ENCODE measurements at places on chromosomes 2 and 18.

- DNase-seq: no peak
These were observed 43.5 kb upstream of the ACVR1C start for GRCh38 chr2:157672129-157672528.

- DNase-seq: no peak
These were observed 259.3 kb upstream of the SP5 start for GRCh38 chr2:170455617-170456426.

DNA sequence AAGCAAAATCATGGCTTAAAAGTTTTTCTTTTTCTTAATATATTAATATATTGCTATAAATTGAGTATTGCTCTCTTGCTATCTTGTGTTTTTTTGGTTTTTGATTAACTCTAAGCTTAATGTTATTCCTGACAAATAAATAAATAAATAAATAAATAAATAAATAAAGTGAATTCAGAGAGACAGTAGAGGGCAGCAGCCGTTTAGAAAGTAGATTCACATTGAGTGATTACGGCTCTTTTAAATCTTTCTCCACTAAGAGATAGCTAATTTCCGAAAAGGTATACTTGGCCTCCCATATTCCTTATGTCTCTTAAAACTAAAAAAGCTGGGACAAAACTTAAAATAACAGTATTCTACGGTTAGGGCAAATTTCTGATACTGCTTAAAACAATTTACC is 34.3 kb downstream of the MSH2 start:
- no peak for DNase-seq

GRCh38 chr2:181915102-181915501 is 23.6 kb downstream of the ITPRID2 start:
- no peak for DNase-seq

DNA sequence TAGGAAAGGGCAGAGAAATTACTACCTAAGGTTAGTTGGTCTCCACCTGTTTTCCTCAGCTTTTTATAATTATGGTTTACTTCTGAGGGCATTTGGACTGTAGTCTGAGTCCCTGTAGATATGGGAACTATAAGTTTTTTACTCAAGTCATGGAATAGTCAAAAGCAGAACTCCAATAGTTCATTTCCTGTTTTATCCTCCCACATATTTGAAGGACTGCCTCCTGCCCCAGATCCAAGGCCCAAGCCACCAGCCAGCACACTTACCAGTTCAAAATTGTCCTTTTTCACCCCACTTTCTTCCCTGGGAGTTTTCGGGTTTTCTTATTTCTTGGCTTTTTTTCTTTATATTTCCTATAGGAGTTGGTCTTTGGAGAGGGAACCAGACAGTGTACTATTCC is 164.1 kb downstream of the MBD5 start:
- DNase-seq: no peak

GRCh38 chr18:46449033-46449432 is 208.0 kb downstream of the LOXHD1 start:
- no peak for DNase-seq

DNA sequence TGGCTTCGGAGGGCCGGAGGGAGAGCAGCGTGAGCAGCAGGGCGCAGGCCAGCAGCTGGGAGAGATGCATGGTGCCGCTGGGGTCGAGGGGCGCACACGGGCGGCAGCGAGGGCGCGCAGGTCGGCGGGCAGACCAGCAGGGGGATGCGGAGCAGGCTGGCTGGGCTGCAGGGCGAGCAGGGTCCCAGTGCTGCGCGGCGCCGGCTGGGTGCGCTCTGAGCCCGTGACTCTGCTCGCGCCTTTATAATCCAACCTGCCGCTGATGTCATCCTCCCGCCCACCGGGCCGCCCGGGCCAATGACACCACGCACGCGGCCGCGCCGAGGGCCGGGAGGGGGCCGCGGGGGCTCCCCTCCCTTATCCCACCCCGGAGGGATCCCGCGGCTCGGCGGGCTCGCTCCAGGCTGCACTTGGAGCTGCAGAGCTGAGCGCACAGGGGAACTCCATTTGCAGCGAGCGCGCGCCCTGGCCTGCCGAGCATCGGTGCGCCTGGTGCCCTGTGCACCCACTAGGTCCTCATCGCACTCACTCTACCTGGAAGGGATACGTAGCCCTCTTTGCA is at the start of gene NPPC:
TSS of gene NPPC (minus strand) at position 217 of the 562 bp plus-strand sequence. CDS start at position 70, 147 bp downstream.
- DNase-seq: no peak
